ENCODE measurements at places on chromosomes 4 and X. TPM values are rescaled to one million over a fixed set of nuclear protein-coding genes. Genes with fewer than 3 reads are reported as not detected.

Gene MAGEB10
- total RNA-seq: not detected

Gene DRP2
- 0.87 TPM for total RNA-seq

Gene PDE5A
- 0.15 TPM for total RNA-seq

Gene ATP1B4
- total RNA-seq: not detected

Gene DDX60
- total RNA-seq: 127 TPM

DNA sequence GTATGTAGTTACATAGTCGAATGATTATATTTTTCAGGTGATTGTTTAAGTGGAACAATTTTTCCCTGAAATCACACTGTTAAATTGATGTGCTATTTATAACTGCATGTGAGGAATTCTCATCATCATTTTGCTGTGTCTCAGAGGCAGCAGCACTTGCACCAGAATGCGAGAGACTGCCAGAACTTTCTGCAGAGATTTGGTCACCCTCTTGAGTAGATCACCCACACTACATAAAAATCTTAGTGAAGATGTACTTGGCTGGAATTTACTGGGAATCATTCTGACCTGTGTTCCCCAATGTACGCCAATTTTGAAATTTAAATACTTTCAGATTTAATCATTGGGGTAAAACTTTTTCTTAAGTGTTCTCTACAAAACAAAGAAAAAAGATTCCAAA, 5.4 kb downstream of the UGT2B4 start:
- DNase-seq: no peak

All from activated CD4-positive, alpha-beta T cell treated with anti-CD3 and anti-CD28 coated beads, Interleukin-2, amount 10 ng/mL, durations not matched to agents 7 days and 5 days (primary cell).